Suppressor macrophage treated with lipopolysaccharide for 4 hours (primary cell): ENCODE measurements at places on chromosomes 6 and 20.

- DNase-seq, result no peak
Observed at GRCh38 chr6:131068165-131068564, 5.1 kb upstream of the EPB41L2 start.

GRCh38 chr20:43821795-43822194 is 92.9 kb upstream of the TOX2 start:
- DNase-seq, result no peak

DNA sequence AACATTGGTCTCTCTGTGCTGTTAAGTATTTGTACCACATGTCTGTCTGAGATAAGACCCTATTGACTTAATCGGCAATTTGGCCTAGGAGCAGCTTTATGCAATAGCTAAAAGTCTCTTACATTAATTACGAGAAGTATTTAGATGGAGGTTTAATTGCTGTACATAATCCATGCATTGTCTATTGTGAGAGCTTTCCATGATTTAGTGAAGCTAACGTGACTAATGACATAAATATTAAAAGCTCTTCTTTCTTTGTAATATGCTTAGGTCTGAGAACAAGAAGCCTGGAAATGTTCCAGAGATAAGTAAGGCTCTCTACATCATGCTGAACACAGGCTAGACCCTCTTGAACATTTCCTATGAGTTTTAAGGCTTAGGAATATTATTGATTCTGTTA is 32.7 kb upstream of the FAM83B start:
- no peak for DNase-seq

- DNase-seq, result no peak
Observed at GRCh38 chr20:59645271-59645670, 40.9 kb downstream of the PHACTR3 start.

DNA sequence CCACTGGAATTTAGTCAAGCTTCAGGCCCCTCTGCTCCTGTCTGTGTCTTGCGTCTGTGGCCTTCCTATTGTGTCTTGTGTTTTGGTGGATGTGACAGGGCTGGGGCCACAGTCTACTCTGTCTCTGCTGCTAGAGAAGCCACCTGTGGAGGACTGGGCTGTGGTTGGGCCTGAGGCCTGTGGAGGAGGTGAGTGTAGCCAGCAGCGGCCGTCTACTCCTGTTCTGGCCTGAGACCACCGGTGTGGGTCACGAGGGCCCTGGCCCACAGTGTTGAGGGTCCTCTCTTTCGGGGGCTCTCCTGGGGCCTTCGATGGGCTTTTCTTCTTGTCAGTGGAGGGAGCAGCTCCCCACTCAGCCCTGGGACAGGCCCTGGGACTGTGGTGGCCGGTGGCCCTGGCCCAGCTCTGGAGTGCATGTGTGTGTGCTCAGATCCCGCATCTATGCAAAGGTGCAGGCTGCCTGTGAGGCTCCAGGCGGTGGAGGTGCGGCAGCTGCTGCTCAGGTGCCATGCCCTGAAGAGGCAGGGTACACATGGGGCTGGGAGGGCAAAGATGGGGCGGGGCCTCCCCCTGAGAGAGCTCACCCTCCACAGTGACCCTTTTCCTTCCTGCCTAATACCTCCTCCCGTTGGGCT is 20.8 kb downstream of the SDCBP2 start:
- no peak for DNase-seq

- DNase-seq, result no peak
Observed at GRCh38 chr6:132527791-132528190, 10.3 kb upstream of the TAAR9 start.

- no peak for DNase-seq
Observed at GRCh38 chr6:135226537-135226936, 45.4 kb downstream of the MYB start.

- DNase-seq, result no peak
Observed at GRCh38 chr6:45637611-45638257, 260.0 kb upstream of the SUPT3H start.

- no peak for DNase-seq
Observed at GRCh38 chr6:139539852-139540251, 165.4 kb upstream of the CITED2 start.

GRCh38 chr20:4011226-4011975 is 4.0 kb downstream of the RNF24 start:
- peak; percentile 65 for DNase-seq

DNA sequence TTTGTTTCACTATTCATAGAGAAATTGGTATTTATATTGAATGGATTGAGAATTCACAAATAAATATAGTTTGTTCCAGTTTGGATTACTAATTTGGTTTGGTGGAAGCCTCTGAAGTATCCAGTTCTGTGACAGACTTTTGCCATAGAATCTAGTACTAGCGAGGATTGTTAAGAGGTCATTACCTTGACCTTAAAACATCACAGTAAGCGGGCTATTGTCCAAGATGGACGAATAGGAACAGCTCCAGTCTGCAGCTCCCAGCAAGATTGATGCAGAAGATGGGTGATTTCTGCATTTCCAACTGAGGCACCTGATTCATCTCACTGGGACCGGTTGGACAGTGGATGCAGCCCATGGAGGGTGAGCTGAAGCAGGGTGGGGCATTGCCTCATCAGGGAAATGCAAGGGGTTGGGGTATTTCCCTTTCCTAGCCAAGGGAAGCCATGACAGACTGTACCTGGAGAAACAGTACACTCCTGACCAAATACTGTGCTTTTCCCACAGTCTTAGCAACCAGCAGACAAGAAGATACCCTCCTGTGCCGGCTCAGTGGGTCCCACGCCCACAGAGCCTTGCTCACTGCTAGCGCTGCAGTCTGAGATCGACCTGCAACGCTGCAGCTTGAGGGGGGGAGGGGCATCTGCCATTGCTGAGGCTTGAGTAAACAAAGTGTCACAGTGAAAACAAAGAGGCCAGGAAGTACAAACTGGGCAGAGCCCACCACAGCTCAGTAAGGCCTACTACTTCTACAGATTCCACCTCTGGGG is 66.4 kb upstream of the NEDD9 start:
- DNase-seq, result no peak

- no peak for DNase-seq
Observed at GRCh38 chr6:70823651-70824050, 133.2 kb downstream of the B3GAT2 start.

DNA sequence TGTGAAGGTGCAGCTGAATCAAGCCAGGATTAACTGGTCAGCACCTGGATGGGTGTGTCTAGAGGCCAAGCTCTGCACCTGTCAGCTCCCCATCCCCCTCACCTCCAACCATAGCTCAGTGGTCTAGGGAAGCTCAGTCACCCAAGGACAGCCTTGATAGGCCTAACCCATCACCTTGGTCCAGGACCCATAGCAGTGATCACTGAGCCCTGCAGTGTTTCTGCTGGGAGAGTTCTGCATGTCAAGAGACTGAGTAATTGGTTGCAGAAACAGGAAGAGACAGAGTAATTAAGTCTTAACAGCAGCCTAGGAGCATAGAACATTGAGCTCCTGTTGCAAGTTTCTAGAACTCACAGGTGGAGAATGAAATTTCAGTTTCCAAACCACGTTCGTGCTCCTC is 18.7 kb upstream of the RALGAPB start:
- no peak for DNase-seq

DNA sequence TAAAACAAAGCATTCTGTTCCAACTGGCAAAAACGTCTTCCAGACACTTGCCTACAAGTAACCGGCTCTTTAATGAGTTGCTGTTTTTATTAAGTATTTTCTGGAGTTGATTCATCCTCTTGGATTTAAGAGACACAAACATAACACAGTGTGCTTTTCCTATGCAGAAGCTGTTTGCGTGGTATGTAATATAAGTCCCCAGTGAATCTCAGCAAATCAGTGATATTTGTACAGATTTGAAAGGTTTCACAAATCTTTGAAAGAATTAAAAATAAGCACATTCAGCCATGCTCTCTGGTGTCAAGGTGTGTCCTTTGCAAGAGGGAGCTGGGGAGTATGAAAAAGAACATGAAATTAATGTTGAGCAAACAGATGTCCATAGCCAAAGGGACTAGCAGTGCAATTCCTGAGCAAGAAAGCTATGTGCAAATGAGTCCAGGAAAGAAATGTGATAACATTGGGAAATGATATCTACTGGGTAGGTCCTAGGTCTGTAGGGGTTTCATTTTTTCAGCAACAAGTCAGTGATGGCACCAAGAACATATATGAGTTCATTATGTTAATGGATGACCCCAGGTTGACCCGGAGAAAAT is 170.1 kb upstream of the PHACTR1 start:
- DNase-seq, result no peak

GRCh38 chr6:49328051-49328744 is 134.9 kb downstream of the MMUT start:
- no peak for DNase-seq

DNA sequence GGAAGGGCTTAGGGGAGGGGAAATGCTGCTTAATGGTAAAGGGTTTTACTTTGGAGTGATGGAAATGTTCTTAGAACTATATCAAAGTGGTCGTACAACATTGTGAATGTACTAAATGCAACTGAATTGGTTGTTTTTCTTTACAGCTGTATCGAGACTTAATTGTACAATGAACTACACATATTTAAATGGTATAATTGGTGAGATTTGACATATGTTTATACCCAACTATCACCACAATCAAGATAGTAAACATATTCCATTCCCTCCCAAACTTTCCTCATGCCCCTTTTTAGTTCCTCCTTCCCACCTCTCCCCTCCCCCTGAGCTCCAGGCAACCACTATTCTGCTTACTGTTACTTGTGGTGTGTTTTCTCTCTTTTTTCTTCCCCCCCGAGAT is 44.0 kb downstream of the SCAND1 start:
- no peak for DNase-seq

DNA sequence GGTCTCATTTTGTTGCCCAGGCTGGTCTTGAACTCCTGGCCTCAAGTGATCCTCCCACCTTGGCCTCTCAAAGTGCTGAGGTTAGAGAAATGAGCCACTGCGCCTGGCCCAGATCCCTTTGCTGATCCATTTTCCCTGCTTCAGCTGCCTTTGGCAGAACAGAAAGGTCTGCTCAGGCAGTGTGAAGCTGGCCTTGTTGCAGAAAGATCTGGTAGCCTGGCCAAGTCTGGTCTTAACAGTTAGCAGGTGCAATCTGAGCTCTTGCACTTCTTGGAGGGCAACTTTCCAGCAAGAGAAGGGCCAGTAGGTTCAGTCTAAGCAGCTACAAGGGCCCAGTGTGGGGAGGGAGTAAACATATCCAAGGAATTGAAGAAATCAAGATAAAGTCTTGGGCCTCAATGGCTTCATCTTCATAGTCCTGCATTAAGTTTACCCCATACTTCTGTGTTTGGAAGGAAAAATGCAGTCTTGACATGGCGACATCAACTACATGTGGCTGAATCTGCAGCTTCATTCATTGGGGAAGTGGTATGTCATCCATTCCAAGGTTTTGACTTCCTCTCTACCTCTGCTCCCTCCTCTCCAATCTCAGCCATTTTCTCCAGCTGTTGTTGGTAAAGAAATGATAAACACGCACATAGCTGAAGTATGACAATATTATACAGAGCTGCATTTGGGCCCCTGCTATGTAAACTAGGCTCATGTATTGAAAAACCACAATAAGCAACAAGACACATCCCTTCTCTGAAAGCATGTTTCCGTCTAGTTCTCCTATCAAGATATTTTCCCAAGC is 39.0 kb upstream of the NEDD9 start:
- DNase-seq, result peak; percentile 25

DNA sequence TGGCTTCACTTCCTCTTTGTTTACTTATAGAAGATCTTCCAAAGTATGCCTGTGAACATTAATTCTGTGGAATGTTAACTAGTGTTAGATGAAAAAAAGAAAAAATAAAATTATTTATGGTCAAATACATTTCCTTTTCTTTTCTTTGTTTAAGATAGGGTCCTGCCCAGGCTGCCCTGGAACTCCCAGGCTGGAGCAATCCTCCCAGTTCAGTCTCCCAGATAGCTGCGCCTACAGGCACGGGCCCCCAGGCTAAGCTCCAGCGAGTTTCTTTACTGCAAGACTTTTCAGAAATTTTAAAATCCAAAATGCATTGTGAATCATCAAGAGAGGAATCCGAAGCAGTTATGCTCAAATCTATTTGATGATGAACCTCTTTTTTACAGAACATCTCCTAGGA is 39.3 kb upstream of the IL20RA start:
- no peak for DNase-seq

DNA sequence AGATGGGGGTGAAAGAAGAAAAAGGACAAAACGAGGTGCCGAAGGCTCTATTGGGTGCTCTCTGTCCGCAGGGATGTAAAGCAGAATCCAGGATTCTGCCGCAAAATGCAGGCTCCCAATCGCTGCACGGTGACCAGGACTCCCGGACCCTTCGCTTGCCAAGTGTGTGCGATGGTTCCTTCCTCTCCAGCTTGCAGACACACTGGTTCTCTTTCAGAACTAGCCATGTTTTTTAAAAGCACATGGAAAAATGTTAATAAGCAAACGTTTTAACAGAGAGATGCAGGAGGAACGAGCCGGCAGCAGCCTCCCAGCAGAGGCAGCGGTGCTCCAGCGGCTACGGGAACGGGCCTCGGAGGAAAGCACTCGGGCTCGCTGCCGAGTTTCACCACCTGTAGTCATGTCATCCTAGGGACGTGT is 59.6 kb downstream of the ZNF831 start:
- no peak for DNase-seq

DNA sequence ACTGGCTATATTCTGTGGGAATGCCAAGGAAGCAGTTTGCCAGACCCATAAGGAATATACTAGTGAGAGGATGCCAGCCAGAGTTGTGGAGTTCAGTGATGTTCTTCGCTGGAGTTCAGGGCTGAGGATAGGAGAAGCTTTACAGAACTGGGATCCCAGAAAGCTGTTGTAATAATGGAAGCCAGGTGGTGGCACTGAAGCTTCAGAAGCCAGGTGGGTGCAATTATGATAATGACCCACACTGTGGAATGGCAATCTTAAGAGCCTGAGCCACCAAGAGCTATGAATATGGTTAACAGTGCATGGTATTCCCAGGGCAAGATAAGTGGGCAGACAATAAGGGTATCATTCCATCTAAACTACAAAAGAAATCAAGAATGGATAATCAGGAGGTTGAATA is 25.1 kb upstream of the ENPP1 start:
- DNase-seq, result no peak

GRCh38 chr6:163956571-163957407 is 542.3 kb downstream of the QKI start:
- DNase-seq, result peak; percentile 88
